Activated CD8-positive, alpha-beta memory T cell treated with anti-CD3 and anti-CD28 coated beads, Interleukin-2, amount 50 U/mL, for 4 hours (primary cell): ENCODE measurements at places on chromosomes 12 and 14.
A peak's percentile ranks its signal among the peaks of the same experiment; 100 is the strongest.

DNA sequence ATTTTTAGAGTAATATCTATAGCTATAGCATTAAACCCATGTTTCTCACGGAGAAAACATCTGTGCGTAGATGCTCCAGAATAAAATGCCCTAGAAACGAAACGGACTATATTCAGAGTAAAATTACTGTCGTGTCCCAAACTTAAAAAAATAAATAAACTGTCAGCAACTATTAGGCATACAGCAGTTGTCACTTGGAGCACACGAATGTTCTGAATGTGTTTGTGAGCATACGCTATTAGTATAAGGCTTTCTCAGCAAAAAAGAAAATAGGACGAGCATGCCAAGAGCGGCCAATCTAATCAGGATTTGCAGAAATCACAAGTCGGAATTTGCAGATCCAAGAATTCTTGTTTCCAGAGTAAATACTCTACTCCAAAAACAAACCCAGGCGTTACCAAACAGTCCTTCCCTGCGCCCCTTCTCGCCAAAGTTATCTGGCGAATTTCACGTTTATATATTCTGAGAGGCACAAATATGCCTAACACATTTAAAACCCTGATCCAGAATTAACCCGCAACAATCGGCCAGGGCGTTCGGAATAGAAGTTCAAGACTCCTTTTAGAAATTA is 836 bp downstream of the PTPN21 start:
- DNase-seq: no peak

- no peak for DNase-seq
Observed at GRCh38 chr12:44846826-44847225, 29.3 kb downstream of the NELL2 start.

GRCh38 chr14:80784820-80785219 is 156.7 kb downstream of the CEP128 start:
- no peak for DNase-seq

DNA sequence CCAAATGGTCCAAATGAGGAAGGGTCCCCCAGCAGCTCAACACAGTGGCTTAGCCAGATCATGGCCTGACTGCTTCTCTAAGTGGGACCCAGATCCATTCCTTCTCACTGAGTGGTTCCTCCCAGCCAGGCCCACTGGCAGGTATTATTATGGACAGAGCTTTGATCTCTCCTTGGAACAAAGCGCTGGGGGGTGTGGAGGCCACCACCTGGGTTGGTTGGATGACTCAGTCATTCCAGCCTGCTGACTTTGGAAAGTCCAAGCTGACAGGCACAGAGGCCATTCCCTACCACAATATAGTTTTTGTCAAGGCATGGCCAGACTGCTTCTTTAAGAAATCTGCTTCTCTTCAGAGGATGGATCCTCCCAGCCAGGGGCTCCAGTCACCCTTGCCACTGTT is 341.1 kb downstream of the BTG1 start:
- DNase-seq: no peak

GRCh38 chr12:62827042-62827441 is 107.9 kb downstream of the PPM1H start:
- no peak for DNase-seq

DNA sequence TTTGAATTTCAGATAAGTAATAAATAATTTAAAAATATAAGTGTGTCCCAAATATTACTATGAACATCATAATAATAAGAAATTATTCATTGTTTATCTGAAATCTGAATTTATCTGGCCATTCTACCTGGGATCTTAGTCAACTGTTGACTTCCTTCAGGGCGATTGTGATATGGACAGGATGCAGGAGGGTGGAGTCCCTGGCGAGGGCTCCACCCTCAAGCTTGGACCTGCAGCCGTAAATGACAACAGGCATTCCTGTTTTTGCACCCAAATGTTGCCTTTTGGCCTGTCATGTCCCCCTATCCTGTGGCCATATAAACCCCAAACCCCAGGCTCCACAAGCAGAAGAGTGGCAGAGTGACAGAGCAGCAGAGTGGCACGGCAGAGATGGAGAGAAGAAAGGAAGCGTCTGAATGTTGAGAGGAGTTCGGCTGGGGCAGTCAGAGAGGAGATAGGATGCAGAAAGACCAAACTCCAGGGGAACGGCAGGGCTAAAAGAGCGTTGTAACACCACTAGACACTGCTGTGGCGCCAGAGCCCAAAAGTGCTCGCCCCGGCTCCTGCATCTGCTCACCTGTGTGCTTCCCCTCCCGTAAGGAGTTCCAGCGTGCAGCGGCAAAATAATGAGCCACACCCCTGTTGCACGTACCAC is 39.4 kb upstream of the FUT8 start:
- DNase-seq: no peak

- DNase-seq: no peak
Observed at GRCh38 chr12:64187370-64187769, 34.7 kb downstream of the KICS2 start.

- no peak for DNase-seq
Observed at GRCh38 chr14:68448252-68448902, 344.5 kb downstream of the ZFP36L1 start.

- no peak for DNase-seq
Observed at GRCh38 chr14:55103971-55104954, 24.8 kb upstream of the LGALS3 start.

DNA sequence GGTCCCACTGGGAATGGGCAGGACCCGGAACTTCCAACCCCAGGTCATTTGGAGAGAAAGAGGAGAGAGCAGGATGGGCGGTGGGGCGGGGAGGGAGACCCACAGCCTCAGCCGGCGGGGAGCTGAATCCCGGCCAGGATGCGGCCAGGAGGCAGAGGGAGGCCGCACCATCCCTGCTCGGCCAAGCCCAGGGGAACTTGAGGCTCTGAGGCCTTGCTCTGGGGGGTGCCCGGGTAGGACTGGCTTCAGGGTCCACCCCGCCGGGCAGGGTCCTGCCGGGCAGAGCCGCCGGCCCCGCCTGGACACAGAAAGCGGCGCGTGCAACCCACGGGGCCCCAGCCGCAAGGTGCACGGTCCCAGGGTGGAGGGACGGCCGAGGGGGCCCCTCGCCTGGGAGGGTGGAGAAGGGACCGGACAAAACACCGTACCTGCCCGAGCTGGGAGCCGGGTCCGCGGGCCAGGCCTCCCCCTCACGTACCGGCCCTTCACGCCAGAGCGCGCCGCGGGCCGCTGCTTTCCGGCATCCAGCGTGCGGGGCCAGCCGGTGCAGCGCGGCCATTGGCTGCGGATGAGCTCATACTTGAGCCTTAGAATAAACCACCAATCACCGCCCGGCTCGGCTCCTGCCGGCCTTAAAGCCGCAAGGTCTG is at the start of gene RPS6KL1:
Gene RPS6KL1 (minus strand): TSS at position 509 of the 650 bp plus-strand sequence. CDS start 1,719 bp downstream, outside the sequence.
- peak; percentile 58 for DNase-seq

DNA sequence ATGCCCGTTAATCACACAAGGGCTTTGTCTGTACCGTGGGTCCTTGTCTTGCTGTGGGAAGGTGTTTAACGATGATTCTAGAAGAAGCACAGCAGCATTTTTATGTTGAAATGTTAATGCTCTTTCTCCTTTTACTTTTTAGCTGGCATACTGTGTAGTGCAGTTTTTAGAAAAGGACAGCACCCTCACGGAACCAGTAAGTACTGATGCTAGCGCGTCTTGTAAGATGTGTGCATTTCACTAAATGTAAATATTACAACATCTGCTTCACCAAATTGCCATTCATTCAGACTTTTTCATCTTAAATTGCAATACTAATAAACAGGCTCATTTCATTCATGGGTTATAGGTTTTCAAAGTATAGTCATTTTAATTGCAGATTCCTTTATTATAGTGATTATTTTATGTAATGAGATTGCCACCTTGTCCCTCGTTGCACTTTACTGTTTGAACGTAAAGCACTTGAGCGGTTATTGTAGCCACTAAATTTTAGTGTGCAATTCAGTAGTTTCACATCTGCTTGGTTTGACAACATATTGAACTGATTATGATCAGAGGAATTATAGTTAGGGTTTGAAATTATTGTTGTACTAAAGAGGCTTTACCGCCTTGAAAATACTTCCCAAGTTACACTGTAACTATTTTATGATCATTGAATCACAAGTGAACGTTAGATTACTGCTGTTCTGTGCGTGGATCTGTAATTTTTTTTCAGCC is 69.8 kb upstream of the DYNC1H1 start:
- DNase-seq: no peak

DNA sequence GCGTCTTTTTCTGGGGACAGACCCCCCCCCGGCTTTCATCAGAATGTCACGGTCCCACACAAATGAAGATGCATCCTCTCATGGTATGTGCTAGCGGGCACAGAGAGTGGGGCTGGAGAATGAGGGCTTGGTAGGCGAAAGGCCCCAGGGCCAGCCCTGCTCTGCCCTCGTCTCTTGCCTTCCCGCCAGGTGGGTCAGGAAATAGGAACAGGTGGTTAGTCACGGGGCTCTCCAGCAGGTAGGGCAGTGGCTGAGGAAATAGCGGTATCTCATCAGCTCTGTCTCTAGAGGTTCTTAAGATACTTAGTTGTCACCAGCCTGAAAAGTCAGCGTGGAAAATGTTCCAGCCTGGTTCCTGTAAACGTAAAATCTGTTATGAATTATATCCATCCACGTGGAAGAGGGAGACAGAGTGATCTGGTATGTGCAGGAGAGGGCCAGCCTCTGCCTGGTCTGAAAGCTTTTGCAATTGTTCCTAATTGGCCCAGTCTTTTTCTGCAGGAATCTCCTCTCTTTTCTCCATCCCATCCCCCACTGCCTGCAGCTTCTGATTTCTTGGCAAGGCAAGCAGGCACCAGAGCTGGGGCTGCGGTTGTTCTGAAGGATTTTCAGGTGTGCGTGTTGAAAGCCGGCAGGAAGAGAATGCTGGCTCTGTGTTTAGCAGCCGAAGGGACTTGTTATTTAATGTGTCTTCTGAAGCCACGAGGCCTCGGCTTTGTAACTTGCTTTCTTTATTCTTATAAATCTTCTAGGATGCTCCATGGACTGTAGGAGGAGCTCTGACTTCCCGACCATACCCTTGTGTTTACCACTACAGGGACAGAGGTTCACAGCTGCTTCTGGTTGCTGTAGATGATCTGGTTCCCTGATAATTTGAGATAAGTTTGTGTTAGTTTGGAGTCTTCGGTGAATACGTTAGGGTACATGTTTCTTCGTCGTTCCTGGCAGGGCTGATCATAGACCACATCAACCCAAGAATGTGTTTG is 131.1 kb downstream of the CACNA1C start:
- no peak for DNase-seq

GRCh38 chr14:39233680-39234326 is at the start of gene MIA2:
Gene MIA2, plus strand, starts transcription at chr14:39233915. Its CDS starts 200 bp downstream, at chr14:39234115.
- DNase-seq: no peak

GRCh38 chr12:104137001-104137901 is 759 bp downstream of the NFYB start:
- peak; percentile 47 for DNase-seq

- DNase-seq: no peak
Observed at GRCh38 chr12:30701056-30701455, 5.4 kb upstream of the IPO8 start.

DNA sequence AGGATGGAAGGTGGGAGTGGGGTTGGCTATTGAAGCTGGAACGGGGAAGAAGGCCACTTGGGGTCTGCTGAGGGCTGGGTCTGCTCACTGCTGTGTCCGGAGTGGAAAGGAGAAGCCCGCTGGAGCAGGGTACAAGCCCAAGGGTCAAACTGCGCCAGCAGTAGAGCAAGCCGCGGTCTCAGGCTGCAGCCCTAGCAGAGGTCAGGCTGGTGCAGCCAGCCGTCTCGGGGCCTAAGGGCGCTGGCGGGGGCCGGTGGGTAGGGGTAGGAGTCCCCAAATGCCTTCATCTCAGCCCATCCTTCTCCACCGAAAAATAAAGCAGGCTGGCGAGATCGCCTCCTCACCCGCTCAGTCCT is 718 bp upstream of the JDP2 start:
- no peak for DNase-seq

DNA sequence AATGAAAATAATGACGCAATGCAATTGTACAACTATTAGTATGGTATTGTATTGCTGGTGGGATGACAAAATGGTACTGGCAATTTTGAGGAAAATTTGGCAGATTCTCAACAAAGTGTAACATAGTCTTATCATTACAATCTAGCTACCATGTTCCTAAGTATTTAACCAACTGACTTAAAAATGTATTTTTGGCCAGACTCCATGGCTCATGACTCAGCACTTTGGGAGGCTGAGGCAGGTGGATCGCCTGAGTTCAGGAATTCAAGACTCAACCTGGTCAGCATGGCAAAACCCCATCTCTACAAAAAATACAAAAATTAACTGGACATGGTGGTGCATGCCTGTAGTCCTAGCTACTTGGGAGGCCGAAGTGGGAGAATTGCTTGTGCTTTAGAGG is 1409.5 kb downstream of the AACS start:
- no peak for DNase-seq

- DNase-seq: no peak
Observed at GRCh38 chr12:55041345-55042055, 21.7 kb downstream of the NEUROD4 start.

- no peak for DNase-seq
Observed at GRCh38 chr14:39097159-39097558, 5.9 kb downstream of the SEC23A start.

DNA sequence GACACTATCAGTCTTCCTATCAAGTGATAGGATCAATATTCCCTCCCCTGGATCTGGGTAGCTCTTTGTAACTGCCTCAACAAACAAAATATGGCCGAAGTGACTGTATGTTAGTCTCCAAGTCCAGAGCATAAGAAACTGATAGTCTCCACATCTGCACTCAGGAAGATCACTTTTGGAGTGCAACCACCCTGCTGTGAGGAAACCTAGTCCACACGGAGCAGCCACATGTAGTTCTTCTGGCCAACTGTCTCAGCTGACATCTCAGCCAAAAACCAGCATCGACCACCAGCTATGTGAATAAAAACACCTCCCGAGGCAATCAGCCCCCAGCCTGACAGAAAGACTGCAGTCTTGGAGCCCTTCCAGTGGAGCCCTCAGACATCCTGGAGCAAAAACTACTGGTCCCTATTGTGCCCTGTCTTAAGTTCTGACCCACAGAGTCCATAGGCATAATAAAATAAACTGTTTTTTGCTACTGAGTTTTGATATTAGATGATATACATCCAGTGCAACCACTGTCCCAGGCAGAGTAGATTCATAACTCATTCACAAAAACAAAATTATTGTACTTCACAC is 143.8 kb downstream of the MED13L start:
- DNase-seq: no peak

DNA sequence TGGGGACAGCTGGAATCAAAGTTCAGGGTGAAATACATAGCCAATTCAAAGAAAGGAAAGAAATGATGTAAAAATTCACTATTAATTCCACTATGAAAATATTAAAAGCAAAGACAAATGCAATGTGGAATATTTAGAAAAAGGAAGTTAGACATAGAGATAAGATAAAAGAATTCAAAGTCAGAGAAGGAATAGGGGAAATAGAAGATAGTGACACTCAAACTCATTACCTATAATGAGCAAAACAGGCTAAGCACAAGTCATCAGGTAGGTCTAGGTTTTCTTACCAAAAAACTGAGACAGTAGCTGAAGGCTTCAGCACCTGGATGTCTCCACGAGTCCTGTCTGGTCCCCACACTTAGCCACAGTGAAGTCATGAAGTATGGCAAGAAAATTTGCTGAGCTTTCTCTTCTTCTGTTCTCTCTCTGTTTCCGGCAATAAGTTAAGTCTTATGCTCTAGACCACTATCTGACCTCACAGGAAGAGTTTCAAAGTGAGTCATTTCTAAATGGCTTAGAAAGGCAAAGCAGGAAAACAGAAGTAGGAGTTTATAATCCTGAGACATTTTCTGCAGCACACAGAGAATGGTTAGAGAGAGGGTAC is at the start of gene C3AR1:
Gene C3AR1 (minus strand): TSS at position 369 of the 604 bp plus-strand sequence. CDS start 6,174 bp downstream, outside the sequence.
- peak; percentile 37 for DNase-seq
